ENCODE measurements at places on chromosomes 4 and X.

DNA sequence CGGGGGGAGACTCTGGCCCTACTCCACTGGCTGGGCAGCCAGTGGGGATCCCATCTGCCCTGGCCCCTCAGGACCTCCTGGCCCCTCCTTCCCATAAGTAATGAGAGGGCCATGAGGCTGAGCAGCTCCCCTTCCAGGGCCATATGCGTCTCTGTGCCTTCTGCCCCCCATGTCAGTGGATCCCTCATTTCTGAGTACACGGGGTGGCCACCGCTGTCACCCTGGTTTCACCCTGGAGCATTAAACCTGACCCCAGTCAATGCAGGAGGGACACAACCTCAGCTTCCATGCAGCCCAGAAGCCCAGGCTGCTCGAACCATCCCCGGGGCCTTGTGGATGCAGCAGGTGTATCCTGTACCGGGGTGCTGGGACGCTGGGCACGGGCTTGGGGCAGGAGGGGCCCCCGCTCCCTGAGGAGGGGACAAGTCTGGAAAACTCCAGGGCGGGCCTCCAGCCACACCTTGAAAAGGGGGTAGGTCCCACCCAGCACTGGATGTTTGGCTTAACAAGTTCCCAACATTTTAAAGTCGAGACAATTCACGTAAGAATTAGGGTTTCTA is 24.2 kb downstream of the ATP5ME start:
- no peak for DNase-seq

DNA sequence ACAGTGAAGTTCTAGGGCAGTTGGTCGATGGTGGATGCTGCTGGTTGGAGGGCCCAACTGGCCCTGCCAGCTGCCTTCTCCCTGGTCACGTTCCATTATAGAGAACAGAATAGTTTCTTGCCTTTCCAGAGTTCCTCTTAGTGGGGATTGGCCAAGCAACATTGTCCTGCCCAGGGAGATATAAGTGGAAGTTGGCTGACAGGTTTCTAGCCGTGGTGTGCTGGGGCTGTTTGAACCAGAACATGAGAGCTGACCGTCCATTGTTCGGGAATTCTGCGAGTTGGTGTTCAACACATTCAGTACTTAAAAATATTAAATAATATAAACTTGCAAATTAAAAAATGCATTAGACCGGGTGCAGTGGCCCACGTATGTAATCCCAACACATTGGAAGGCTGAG is 3.5 kb upstream of the AFAP1 start:
- DNase-seq: no peak

GRCh38 chr4:150960818-150961217 is 54.3 kb downstream of the LRBA start:
- DNase-seq: no peak

- DNase-seq: no peak
These were observed 255.1 kb downstream of the C4orf33 start for GRCh38 chr4:129350834-129351721.

- DNase-seq: no peak
These were observed 42.5 kb upstream of the C1GALT1C1 start for GRCh38 chrX:120672389-120672788.

DNA sequence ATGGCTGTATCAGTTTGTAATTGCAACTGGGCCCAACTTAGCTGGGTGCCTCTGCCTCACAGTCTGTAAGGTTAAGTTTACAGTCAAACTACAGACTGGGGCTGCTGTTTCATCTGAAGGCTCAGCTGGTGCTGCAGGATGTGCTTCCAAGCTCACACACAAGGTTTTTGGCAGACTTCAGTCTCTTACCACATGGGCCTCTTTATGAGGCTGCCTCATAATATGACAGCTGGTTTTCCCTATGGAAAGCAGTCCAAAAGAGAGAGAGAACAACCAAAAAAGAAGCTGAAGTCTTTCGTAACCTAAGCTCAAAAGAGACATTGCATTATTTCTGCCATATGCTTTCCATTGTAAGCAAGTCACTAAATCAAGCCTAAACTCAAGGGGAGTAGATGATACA is 271.7 kb downstream of the DCTD start:
- DNase-seq: no peak

GRCh38 chrX:45126158-45126557 is 74.5 kb downstream of the DIPK2B start:
- no peak for DNase-seq

DNA sequence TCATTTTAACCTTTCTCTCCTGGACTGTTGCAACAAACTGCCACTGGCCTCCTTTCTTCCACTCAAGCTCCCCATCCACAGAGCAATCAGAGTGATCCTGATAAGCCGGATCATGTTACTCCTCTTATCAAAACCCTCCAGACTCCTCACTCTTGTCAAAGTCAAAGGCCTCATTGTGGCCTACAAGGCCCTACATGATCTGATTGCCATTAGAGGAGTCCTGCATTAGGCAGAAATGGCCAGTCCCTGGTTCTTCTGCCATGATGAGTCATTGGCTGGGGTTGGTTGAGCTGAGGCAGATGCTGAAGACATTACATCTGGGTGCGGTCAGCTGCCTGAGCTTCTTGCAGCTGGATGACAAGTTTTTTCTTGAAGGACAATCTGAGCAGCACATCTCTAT is 32.7 kb upstream of the CASK start:
- no peak for DNase-seq

DNA sequence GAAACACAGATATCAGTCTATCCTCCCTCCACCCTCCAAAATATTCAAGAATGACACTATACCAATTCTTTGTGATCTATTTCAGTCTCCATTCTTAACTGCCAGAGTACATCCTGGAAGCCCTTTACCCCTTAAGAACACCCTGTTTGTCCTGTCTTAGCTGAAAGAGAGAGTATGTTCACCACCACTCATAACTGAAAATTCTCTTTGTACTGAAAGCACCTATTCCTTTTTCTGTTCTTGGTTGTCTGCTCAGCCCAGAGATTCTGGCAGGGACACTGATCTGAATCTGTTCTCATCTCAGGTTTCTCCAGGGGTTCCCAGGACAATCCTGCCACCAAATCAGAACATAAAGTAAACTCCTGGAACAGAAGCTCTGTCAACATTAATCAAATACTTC is 25.4 kb upstream of the EREG start:
- no peak for DNase-seq

DNA sequence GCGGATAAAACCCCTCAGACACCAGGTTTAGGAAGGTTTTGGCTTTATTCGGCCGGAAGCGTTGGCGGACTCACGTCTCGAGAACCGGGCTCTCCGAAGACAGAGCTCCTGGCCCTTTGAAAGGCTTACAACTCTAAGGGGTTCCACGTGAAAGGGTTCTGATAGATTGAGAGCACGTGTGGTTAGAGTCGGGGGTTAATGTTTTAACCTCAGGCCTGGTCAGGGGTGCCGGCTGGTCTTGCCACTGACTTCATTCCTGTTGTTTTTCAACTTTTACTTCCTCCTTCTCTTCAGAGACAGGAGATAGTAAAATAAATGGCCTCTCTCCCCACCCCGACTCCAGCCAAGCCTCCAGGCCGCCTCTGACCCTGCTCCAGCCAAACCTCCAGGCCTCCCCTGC is 4.7 kb upstream of the ASMT start:
- DNase-seq: no peak

- DNase-seq: peak; percentile 70
These were observed 547.5 kb downstream of the SMARCA1 start for GRCh38 chrX:128975745-128976144.

DNA sequence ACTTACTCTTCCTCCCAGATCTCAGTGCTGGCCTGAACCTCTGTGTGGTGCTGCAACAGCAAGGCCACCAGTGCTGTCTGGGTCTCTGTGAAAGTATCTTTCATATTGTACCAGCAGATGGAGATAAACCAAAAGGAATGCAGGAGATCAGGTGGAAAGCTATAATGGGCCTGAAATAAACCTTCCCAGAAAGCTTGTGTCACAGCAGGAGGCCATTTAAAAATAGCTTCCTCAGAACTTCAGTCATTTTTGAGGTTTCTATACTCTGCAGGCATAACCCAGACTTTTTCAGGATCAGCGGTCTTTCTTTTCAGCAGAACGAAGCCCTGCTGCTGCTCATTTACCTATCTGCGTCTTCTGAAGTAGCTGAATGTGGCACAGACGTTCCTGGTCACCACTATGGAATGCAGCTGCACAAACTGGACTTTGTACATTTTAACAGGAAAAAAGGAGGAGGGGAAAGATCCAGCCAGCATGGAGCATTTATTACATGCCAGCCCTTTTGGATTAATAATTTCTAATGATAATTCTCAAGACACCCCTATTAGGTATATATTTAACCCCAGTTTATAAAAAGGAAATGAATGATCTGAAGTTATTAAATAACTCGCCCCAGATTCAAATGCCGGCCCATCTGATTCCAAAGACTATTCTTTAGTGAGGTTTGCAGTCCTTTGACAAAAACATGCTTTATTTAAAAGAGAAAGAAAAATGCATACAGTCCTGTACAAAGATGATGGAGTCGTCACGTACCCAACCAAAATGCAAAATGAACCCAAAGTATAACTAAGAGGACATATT is 119.7 kb downstream of the NFKB1 start:
- no peak for DNase-seq

DNA sequence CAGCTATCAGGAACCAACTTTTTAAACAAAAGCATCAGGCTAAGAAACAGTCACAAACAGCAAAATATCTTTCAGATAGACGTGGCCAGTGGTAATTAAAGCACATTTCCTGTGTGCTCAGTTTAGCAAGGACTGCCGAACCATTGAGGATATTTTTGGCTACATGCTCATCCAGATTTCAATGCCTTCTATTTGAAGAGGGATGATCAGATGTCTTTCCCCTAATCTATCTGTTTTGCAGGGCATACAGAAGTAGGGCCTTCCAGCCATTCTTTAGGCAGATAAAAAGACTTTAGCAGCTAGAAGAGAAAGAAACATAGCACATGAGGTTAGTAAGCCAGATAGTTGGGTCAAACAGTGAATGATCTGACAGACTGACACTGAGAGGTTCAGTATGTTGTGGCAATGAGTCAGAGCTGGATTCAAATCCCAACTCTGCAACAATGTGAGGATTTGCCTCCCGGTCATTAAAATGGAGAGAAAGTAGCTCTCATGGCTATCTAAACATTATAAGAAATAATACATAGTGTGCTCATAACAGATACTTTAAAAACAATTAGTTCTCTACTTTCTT is 100.0 kb upstream of the PRKG2 start:
- DNase-seq: no peak

GRCh38 chrX:9231491-9231890 is 197.6 kb upstream of the FAM9B start:
- DNase-seq: no peak

- DNase-seq: no peak
These were observed 16.1 kb upstream of the REPS2 start for GRCh38 chrX:16930392-16930791.

- peak; percentile 61 for DNase-seq
These were observed at the start of gene MAP3K15 for GRCh38 chrX:19514791-19515614. Gene MAP3K15, minus strand, starts transcription at chrX:19515508. Its CDS starts 247 bp downstream, at chrX:19515261.

- DNase-seq: no peak
These were observed 31.5 kb upstream of the HPGD start for GRCh38 chr4:174553828-174554227.

- no peak for DNase-seq
These were observed 39.4 kb upstream of the IRF2 start for GRCh38 chr4:184513802-184514120.

- peak; percentile 82 for DNase-seq
These were observed 732 bp upstream of the ADRA2C start for GRCh38 chr4:3765271-3766035.

- DNase-seq: no peak
These were observed 90.7 kb upstream of the S100G start for GRCh38 chrX:16559206-16559619.

DNA sequence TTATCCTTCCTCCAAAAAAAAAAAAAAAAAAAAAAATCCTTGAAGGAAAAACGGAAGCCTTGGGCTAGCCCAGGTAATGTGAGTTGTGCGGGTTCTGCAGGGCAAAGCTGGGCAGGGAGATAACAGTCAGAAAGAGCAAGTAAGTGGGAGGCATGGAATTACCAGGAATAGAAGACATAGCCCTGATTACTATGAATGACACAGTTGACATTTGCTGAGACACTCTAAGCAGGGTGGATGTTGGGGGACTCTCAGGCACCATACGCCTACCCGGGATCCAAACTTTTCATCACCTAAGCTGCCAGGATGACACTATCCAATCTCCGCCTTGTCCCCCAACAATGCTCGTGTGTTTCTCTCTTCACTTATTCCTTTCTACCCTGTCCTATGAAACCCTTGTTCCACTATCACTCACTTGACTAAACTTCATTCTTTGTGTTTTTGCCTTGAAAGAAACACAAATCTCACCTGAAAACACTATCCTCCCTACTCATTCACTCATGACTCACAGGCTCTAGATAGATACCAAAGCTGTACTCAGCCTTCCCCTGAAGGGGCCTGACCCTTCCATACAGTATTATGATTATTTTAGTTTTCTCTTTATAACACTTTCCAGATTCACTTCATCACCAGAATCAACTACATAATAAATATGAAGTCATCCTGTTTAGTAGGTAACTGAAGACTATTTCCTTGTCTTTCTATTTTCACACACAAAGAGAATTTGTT is 158.4 kb downstream of the INPP4B start:
- DNase-seq: no peak

- no peak for DNase-seq
These were observed 15.0 kb downstream of the ABLIM2 start for GRCh38 chr4:8143392-8144140.
